Activated T-cell treated with anti-CD3 and anti-CD28 coated beads for 1 hour (primary cell): ENCODE measurements at places on chromosomes 12 and 14.
A peak's percentile ranks its signal among the peaks of the same experiment; 100 is the strongest.

DNA sequence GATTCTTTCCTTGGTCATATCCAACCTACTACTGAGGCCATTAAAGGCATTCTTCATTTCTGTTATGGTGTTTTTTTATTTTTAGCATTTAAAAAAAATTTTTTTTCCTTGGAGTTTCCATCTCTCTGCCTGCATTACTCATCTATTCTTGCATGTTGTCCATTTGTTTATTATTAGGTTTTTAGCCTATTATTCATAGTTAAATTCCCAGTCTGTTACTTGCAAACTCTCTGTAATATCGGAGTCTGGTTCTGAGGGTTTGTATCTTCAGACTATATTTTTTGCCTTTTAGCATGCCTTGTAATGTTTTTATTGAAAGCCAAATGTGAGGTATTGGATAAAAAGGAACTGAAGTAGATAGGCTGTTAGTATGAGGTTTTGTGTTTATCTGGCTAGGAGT is 284.3 kb downstream of the FUT8 start:
- DNase-seq: no peak

DNA sequence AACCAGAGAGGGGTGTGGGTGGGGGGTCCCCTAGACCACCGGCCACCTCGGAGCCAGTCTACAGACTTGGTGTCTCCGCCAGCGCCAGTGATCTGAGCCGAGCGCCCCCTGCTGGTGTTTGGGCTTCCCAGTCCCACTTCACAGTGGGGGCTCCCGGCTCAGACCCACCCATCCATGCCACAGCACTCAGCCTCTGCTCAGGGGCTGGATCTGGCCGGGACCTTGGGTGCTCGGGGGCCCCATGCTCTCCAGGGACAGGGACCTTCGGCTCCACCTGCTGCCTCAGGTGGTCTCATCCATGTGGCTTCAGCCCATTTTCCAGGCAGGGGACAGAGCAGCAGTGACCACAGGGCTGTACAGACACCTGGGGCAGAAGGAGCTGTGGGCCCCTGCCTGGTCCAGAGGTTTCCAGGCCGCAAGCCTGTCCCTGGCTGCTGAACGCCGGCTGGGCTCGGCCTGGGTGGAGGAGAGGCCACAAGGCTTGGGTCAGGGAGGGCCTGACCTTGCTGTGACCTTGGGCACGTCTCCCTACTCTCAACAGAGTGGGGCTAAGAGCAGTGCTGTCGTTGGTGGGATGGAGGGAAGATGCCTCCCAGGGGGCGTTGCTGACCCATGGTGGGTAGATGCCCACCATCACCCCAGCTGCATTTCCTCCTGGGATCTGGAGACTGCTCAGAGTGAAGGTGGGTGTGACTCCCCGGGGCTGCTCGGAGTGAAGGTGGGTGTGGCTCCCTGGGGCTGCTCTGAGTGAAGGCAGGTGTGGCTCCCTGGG is 86.3 kb downstream of the KIF26A start:
- peak; percentile 24 for DNase-seq

DNA sequence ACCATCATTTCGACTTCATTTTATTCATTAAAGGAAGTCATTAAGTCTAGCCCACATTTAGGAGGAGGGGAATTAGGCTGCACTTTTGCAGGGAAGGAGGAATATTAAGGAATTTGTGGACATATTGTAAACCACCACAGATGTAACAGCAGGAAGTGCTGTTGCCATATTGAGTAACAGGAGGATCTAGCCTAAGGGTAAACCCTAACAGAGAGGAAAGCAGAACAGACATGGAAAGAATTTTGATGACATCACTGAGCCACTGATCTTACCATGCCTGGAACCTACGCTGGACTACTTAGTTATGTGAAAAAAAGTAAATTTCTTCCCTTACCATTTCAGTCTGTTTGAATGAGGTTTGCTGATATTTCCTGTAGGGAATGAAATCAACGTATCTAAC is 100.7 kb upstream of the ATF7IP start:
- DNase-seq: no peak

- DNase-seq: no peak
These were observed 3.5 kb upstream of the KLRK1 start for GRCh38 chr12:10393291-10393690.

GRCh38 chr14:24036169-24036962 is 15.4 kb upstream of the CARMIL3 start:
- DNase-seq: peak; percentile 49

- DNase-seq: no peak
These were observed 112.8 kb downstream of the DACT1 start for GRCh38 chr14:58750321-58751269.

DNA sequence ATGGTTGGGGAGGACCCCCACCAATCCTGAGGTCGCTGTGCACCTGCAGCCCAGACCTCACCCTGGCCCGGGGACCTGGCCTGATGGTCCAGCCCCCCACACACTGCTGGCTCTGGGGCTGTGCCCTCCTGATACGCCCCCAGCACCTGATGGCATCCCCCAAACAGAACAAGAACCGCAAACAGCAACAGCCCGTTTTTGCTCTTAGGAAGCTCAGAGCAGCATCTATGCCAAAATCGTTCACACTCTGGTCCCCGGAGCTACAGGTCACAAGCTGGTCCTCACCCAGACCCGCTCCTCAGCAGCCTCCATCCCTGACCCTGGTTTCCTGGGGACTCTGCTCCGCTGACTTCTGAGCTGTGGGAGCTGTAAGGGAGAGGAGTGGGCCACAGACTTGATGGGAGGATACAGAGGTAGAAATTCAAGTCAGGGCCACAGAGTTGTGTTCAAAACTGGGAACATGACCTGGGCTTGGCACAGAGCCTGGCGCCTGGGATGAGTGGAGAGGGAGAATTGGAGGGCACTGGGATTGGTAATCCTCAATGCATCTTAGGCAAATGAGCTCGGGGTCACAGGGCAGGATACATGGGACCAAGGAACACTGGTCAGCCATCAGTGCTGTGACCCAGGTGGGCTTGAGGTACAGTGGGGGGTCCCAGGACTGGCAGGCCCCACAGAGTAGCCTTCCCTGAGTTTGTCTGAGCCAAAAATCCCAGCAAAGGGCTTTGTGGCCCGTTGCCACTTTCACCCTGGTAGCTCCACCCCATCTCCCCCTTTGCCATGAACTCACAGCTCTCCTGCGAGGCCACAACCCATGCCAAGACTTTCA is 170.9 kb upstream of the RTL1 start:
- DNase-seq: no peak

DNA sequence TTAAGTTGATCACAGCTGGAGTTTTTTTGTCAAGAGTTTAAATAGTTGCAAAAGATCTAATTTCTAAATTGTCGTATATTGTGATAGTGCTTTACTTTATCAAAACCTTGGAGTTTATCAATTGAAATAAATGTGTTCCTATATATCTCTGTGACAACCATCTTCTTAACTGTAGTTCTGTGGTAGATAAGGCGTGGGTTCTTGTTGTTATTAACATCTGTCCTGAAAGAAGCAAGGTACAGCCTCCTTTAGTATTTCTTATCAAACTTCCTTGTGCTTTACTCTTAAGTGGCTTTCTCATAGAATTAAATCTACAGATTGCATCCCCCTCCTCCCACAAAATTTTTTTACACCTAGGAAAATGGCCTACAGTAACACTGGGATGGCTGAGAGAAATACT is 7.3 kb downstream of the SCYL2 start:
- no peak for DNase-seq

DNA sequence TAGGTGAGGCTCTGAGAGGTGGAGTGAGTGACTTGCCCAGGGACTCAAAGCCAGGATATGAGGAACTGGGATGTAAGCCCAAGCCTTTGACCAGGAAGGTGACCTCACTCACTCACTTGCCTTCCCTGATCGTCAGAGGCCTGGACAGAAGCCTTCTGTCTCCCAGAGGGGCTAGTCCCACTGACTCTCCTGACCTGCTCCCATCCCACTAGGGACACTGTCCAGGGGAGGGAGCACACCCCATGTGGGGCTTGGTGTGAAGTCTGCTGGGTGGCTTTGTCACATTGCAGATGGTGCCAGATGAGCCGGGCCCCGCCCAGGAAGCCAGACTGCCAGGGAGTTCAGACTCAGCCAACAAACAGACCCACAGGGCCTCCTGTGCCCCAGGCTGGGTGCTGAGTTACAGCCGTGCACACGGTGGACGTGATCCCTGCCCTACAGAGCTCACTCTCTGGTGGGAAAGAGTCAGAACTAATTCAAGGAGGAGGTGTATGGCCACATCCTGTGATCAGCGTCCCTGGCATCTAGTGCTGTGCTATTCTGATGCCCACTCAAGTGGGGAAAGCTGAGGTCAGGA is 28.3 kb downstream of the MMAB start:
- no peak for DNase-seq

DNA sequence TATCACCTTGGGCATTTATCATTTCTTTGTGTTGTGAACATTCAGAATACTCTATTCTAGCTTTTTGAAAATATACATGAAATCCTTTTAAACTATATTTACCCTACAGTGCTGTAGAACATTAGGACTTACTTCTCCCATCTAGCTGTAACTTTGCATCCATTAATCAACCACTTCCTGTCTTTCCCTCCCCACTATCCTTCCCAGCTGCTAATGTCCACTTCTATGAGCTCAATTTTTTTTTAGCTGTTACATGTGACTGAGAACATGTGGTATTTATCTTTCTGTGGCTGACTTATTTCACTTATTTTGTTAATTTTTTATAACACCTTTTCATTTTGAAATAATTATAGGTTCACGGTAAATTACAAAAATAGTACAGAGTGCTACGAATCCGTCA is 136.0 kb downstream of the LMNTD1 start:
- DNase-seq: no peak

- DNase-seq: no peak
These were observed 169.5 kb downstream of the TTC8 start for GRCh38 chr14:88993946-88994345.

DNA sequence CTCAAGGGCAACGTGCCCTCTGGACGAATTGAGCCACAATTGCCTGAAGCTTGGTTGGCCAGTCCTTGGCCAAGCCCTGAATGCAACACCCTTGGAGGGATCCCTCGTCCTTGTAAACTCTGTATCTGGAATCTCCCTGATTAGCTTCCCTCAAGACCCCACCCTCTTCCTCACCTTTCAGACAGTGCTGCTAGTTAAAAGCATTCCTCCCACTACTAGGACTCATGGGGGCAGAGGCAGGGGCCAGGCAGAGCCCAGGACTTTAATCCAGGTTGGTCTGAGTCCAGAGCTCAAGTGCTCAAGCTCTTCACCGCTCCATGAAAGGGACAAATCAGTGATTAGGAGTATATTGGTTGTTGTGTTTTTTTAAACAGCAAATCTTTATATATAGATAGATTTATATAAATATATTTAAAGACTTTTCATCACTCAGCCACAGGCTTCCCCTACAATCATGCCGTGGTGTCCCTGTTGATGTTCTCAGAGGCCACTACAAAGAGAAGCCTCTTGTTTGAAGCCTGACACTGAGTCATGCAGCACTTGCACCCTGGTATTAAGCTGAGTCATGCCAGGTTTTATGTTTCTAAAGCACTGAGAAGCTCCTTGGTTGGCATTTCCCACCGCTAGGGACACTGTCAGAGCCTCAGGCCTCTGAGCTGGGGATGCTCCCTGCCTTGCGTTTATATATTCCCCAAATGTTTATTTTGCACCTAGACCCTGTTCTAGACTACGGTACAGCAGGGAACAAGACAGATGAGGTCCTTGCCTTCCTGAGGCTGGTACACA is 53.8 kb upstream of the GSC start:
- no peak for DNase-seq

DNA sequence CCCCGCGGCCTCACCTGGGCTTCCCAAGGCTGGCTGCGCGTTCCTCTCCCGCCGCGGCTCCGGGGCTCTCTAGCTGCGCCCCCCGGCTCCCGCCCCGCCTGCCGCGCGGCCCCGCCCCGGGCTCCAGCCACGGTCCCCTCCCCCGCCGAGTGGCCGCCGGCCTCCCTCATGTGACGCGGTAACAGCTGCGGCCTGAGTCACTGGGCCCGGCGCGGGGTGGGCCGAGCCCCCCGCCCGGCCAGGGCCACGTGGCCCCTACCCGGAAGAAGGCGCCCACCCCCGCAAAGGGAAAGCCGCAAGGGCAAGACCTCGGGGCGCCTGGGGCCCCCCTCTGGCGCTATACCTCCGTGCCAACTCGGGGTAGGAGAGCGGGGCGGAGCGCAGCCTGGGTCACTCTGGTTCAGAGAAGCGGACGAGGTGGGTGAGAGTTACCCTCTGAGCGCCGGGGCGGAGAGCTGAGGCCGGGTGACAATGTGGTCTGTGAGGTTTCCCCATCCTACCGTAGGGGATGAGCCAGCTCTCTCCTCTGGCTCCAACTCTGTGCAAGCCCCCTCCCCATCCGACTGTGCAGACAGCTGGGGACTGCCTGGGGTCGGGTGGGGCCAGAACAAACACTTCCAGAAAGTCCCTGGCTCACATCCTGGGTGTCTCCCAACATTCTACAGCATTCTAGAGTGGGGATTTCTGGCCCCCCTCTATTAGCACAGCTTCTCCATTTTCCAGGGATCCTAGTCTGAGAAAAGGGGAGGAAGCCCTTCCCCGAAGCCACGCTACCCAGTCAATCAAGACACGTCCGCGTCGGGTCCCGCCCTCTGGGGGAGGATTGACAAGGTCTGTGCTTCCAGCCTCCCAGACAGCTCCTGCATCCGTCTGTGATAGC is at the start of gene CD63:
Gene CD63, minus strand, starts transcription at position 71 of the 880 bp plus-strand sequence. CDS start 668 bp downstream, outside the sequence.
- peak; percentile 40 for DNase-seq

DNA sequence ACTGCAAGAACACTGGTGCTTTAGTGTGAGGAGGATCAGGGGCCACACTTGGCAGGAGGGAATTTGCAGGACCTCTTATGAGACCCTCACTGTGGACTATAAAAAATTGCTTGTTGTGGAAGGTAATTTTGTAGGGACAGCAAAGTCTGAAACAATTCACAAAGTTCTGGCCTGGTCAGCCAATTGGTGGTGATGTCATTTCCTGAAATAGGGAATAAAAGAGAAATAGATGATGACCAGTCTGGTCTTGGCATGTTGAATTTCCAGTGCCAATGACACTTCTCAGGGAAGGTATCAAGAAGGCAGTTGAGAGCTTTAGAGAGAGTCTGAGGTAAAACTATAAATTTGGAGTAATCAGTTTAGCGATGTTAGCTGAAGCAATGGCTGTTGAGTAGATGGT is 129.3 kb upstream of the LMNTD1 start:
- no peak for DNase-seq

- no peak for DNase-seq
These were observed 342.5 kb downstream of the MDGA2 start for GRCh38 chr14:47332939-47333338.

DNA sequence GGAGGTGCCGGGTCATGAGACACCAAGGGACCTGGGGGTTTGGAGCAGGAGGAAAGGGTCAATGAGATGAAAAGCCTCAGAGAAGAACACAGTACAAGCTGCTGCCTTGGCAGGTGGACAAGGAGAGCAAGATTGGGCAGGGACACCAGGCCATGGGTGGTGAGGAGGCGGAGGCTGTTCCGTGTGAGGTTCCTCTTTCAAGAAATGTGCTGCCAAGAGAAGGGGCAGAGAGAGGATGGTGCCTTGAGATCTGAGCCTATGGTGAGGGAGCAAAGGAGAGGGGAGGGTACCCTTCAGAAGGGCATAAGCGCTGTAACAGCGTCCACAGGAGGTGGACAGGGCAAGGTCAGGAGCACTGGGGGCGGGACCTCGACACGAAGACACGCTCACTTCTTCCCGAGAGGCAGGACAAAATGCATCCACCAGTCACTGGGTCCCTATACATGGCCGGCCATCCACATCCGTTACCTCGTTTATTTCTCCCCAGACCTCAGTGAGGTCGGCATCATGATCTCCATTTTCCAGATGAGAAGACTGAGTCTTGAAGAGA is 100.2 kb downstream of the B4GALNT3 start:
- DNase-seq: no peak

- no peak for DNase-seq
These were observed 8.1 kb downstream of the ATP2A2 start for GRCh38 chr12:110289044-110289710.

- DNase-seq: no peak
These were observed 12.5 kb upstream of the GALNT6 start for GRCh38 chr12:51403681-51404136.
